ENCODE measurements at places on chromosomes 5 and 9. TPM values are rescaled to one million over a fixed set of nuclear protein-coding genes. Genes with fewer than 3 reads are reported as not detected.

Gene SPINK1
- total RNA-seq, result not detected

Gene CSF1R
- total RNA-seq, result 35.2 TPM

Gene FAM163B
- not detected for total RNA-seq

Gene MRPL22
- 13.4 TPM for total RNA-seq

Gene ADAMTSL2
- 0.75 TPM for total RNA-seq

Gene PGM5
- 17.8 TPM for total RNA-seq

Gene RBM22
- total RNA-seq, result 35.5 TPM

Gene ALG2
- total RNA-seq, result 19.4 TPM

Gene SLCO6A1
- total RNA-seq, result not detected

Gene JAKMIP2
- 2.0 TPM for total RNA-seq

Gene CDO1
- 204 TPM for total RNA-seq

Gene HSD17B3
- total RNA-seq, result not detected

Gene CAMK2A
- total RNA-seq, result not detected
